ENCODE measurements at places on chromosomes 3 and 15.

DNA sequence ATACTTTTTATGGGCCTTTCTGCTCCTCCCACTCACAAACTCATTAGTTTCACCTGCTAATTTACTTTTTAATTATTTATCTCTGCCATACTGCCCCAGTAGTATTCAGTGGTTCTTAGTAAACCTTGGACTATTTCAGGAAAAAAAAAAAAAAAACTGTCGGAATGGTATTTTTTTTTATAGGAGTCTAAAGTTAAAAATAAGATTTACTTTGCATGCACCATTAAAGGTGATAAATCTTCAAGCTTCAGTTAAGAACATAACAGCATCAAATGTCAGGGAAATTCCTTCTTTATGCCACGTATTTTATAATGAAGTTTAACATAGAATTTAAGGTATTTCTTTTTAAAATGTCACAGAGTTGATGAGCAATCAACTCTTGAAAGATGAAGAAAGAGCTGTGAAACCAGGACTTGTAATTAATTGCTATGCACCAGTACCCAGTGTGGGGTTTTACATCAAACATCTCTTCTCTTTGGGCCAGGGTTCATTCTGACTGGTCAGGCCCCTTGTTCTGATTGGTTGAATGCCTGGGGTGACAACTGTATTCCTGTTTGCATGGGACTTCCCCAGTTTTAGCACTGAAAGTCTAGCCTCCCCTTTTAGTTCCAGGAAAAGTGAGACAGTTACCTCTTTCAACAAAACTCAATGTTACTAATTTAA lies 40.3 kb upstream of the PTPRG start:
- DNase-seq, result no peak

- DNase-seq, result no peak
Observed at GRCh38 chr3:94524102-94524919, 461.4 kb downstream of the NSUN3 start.

- no peak for DNase-seq
Observed at GRCh38 chr3:187811585-187812250, 66.5 kb upstream of the BCL6 start.

- no peak for DNase-seq
Observed at GRCh38 chr15:96124436-96124835, 206.1 kb upstream of the NR2F2 start.

- no peak for DNase-seq
Observed at GRCh38 chr15:44500555-44500954, 36.4 kb upstream of the EIF3J start.

Measured in CD4-positive, alpha-beta T cell treated with Interleukin-15 for 1 hour (primary cell).